ENCODE measurements at places on chromosomes 11 and 22. TPM values are rescaled to one million over a fixed set of nuclear protein-coding genes. Genes with fewer than 3 reads are reported as not detected.

The OR8G1 gene
- not detected for total RNA-seq

The CFAP300 gene
- 1.2 TPM for total RNA-seq

The PTPRJ gene
- 14.0 TPM for total RNA-seq

The P2RY6 gene
- not detected for total RNA-seq

The MEI1 gene
- 0.27 TPM for total RNA-seq

GRCh38 chr11:36586543-36586942 is 7.8 kb upstream of the IFTAP start:
- H3K36me3 ChIP-seq, result peaks cover 5% of the 10 kb centered on the region
- H3K27ac ChIP-seq, result no peak overlapping the region
- no peaks in the 10 kb centered on the region for H3K4me1 ChIP-seq
- H3K27me3 ChIP-seq, result peaks cover 2% of the 10 kb centered on the region

DNA sequence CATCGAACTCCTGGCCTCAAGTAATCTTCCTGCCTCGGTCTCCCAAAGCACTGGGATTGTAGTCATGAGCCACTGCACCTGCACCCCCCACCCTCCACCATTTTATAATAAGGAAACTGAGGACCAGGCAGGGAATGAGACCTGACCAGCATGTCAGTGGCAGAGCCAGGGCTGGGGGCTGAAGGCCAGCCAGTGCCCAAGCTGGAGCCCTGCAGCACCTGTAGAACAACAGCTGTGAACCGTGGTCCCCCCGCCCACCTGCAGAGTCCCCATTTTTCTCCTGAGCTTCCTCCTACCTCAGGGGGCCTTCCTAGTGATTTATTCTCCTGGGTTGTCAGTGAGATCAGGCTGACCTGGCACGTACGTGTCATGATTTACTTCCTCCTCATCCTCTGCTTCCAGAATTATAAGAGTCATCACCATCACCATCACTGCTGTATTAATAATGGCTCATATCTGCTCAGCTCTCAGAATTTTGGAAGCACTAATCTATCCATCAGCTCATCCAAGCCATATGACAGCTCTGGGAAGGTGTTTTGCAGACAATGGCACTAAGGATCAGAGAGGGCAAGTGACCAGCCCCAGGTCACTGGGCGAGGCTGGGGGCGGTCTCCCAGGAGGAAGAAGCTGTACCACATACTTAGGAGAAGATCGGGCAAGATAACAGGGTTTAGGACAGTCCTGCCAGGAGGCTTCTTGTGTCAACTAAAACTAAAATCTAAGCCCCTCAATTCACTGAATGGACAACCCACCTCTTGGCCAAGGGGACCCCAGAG is 5.5 kb upstream of the SLCO2B1 start:
- no peak overlapping the region for H3K4me3 ChIP-seq
- H3K4me1 ChIP-seq, result no peaks in the 10 kb centered on the region
- no peaks in the 10 kb centered on the region for H3K36me3 ChIP-seq
- H3K27ac ChIP-seq, result no peak overlapping the region
- H3K27me3 ChIP-seq, result no peaks in the 10 kb centered on the region

DNA sequence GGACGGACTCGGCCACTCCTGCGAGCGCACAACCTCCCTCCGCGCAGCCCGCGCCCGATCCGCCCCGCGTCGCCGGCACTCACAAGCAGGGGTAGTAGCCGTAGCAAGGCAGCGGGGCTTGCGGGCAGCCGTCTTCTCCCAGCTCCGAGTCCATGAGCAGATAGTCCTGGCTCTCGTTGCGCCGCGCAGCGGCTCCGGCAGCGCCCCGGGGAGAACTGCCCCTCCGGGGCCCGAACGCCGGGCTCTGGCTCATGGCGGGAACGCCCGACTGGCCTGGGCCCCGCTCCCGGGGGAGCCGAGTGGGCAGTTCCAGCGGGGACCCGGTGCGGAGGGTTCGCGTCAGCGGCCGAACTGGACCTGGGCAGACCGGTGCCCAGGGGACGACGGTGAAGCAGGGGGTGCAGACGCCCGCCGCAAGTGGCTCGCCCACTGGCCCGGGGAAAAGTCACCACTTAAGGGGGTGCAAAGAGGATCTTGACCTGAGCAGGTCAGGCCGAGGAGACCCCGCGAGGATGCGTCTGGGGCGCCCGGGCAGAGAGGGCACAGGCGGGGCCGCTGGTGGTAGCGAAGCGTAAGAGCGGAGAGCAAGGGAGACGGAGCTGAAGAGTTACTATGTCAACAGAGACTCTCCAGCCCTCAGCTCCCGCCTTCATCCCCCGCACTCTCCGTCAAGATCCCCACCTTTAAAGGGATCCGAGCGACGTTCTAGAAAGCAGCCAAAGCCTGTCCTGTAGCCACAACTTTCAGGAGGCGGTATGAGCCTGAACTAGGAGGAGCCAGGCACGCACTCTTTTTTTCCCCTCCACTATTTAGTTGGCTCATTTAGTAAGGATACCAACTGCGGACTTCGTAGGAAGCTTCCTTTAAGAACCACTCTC is at the start of gene TRPC6:
Gene TRPC6, minus strand, starts transcription at position 757 of the 878 bp plus-strand sequence. Its CDS starts 504 bp downstream, at position 253.
- peaks cover 6% of the 10 kb centered on the region for H3K4me1 ChIP-seq
- peak; percentile 86 for DNase-seq
- peak within 1 kb of the TSS; percentile 80 for H3K4me3 ChIP-seq
- H3K36me3 ChIP-seq, result no peaks in the 10 kb centered on the region
- H3K27ac ChIP-seq, result no peak within 1 kb of the TSS

DNA sequence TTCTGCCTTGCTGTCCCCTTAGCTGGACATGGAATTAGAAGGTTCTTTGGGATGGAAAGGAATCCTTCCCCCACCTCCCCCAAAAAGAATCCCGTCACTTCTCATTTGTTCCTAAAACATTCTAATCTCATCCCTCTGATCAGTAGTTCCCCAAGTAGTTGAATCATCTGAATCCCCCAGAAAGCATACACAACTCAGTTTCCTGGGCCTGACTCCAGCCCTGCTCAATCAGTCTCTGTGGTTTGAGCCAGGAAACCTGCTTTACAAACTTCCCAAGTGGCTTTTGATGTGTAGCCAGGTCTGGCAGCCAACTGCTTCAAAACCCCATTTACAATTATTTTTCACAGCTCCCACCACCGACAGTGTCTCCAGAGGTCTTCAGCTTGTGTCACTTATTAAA is 20.2 kb downstream of the C22orf31 start:
- no peaks in the 10 kb centered on the region for H3K27me3 ChIP-seq
- peaks cover 13% of the 10 kb centered on the region for H3K36me3 ChIP-seq
- H3K4me3 ChIP-seq, result no peak overlapping the region
- H3K4me1 ChIP-seq, result no peaks in the 10 kb centered on the region
- no peak for DNase-seq
- no peak overlapping the region for H3K27ac ChIP-seq

GRCh38 chr11:47603295-47603694 is 9.1 kb upstream of the C1QTNF4 start:
- H3K36me3 ChIP-seq, result no peaks in the 10 kb centered on the region
- no peaks in the 10 kb centered on the region for H3K4me1 ChIP-seq
- no peak overlapping the region for H3K4me3 ChIP-seq
- no peak for DNase-seq

DNA sequence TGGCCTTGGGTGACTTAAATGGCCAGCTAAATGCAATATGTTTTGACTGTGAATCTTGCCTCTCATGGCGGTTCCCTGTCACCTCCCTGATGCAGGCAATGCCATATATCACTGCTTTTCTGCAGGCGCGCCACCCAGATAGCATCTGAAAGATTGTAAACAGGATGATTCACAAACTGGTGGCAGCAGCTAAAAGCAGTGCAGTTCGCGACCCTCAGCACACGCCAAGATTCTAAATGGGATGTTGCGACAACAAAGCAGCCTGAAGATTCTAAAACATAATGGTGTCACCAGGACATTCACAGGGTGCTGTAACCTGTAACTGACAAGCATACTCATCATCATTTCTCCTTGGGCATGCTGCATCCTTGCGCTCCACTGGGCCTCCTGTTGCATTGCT is 440.4 kb upstream of the CADM1 start:
- no peak for DNase-seq
- no peaks in the 10 kb centered on the region for H3K4me1 ChIP-seq
- H3K36me3 ChIP-seq, result no peaks in the 10 kb centered on the region
- no peaks in the 10 kb centered on the region for H3K27me3 ChIP-seq
- no peak overlapping the region for H3K4me3 ChIP-seq
- no peak overlapping the region for H3K27ac ChIP-seq

DNA sequence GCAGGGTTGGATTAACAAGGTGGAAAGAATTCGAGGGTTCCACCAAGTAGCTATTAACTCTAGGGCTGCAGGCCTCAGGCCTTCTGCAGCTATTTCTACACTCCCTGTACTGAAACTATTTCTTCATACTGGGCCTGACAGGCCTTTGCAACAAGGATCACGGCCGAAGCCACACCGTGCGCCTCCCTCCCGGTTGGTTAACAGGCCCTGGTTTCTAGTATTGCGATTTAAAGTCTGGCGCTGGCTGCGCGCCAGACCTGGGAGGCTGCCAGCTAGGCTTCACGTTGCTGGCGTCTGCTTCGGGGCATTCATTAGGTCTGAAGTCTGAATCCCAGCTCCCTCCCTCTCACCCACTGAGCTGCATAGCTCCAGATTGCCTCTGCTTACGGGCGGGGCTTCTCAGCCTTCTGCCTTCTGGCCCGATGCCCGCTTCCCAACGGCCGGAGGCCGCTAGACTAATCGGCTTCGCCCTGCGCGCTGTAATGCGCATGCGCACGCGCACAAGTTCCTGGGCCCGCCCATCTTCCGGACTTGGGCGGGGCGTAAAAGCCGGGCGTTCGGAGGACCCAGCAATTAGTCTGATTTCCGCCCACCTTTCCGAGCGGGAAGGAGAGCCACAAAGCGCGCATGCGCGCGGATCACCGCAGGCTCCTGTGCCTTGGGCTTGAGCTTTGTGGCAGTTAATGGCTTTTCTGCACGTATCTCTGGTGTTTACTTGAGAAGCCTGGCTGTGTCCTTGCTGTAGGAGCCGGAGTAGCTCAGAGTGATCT is 1.6 kb downstream of the LDHA start:
- DNase-seq, result peak; percentile 97
- H3K27ac ChIP-seq, result peak overlapping the region; percentile 85
- peaks cover 36% of the 10 kb centered on the region for H3K36me3 ChIP-seq
- peaks cover 5% of the 10 kb centered on the region for H3K4me1 ChIP-seq
- H3K27me3 ChIP-seq, result peaks cover 9% of the 10 kb centered on the region

DNA sequence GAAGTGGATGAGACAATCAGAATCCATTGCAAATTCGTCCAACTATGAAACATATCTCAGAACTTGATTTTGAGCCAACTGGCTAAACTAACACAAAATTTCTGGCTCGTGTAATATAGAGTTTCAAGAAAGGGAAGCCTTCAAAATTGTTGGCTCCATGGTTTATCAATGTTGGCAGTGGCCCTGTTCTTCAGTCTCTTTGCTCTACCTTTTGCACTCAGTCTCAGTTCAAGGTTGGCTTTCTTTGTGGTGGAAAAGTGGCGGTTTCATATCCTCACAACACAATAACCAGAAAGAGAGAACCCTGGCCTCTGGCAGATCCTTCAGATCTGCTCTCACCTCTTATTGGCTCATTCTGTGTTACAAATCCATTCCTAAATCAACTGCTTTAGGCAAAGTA is 473.8 kb upstream of the API5 start:
- H3K27ac ChIP-seq, result no peak overlapping the region
- DNase-seq, result no peak
- H3K4me1 ChIP-seq, result peaks cover 14% of the 10 kb centered on the region
- 0 out of 2 replicates have a peak, but pooled peaks cover 4% of the 10 kb centered on the region for H3K36me3 ChIP-seq
- H3K27me3 ChIP-seq, result no peaks in the 10 kb centered on the region

DNA sequence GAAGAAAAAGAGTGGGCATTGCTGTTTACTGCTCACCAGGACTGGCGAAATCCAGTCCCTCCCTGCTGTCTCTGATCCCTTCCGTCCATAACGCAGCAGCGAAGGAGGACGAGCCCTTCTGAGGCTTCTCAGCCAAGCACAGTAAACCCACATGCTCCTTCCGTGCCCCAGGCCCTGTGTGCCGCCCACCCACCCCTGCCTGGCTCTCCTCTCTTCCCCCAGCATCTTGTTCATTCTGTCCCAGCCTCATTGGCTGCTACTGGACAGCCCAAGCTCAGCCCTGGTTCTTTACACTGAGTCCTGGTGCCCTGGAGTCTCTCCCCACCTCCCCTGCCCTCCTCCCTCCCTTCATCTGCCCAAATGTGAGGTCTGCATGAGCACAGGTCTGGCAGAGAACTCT is 559.7 kb downstream of the BRD1 start:
- no peak overlapping the region for H3K4me3 ChIP-seq
- no peaks in the 10 kb centered on the region for H3K4me1 ChIP-seq
- no peak for DNase-seq
- no peak overlapping the region for H3K27ac ChIP-seq
- H3K36me3 ChIP-seq, result no peaks in the 10 kb centered on the region
- no peaks in the 10 kb centered on the region for H3K27me3 ChIP-seq

GRCh38 chr11:35106595-35106994 is 32.4 kb upstream of the CD44 start:
- no peak overlapping the region for H3K4me3 ChIP-seq
- no peaks in the 10 kb centered on the region for H3K4me1 ChIP-seq
- no peaks in the 10 kb centered on the region for H3K36me3 ChIP-seq
- DNase-seq, result no peak

- peaks cover 49% of the 10 kb centered on the region for H3K4me1 ChIP-seq
- H3K27ac ChIP-seq, result no peak overlapping the region
- H3K36me3 ChIP-seq, result no peaks in the 10 kb centered on the region
- H3K27me3 ChIP-seq, result peaks cover 27% of the 10 kb centered on the region
- no peak for DNase-seq
- H3K4me3 ChIP-seq, result no peak overlapping the region
Measured at GRCh38 chr11:117872975-117873827, 3.3 kb downstream of the FXYD6 start.

DNA sequence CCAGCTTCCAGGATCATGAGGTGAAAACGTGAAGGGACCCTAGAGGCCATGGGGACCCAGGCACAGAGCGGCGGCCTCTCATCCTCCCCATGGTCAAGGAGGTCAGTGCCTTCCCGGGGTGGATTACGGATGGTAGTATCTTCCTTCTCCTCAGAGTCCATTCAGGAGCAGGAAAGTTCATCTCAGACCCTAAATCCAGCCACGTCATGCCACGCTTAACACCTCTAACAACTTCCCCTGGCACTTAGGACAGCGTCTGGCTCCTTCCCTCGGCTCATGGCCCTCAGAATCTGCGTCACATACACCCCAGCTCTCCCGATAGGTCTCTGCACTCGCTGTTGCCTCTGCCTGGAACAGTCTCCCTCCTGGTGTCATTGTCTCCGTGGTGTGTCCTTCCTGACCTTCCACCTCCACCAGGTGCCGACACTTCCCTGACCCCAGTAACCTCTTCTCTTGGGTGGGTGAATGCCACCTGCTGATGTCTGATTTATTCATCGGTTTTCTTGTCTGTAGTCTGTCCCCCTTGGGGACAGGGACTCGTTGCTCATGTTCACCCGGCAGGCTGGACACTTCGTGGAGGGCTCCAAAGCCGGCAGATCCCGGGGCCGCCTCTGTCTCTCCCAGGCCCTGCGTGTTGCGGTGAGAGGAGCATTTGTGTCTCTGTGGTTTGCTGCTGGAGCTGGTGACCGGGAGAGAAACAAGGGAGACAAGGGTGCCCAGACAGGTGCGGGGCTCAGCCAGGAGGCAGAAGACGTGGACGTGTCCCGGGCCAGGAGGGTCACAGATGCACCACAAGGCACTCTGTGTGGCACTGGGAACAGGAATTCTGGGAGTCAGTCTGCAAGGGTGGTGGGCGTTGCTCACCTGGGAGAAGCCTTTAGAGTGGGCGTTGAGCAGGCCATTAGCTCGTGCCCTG is 1.4 kb downstream of the MYEOV start:
- H3K36me3 ChIP-seq, result no peaks in the 10 kb centered on the region
- no peaks in the 10 kb centered on the region for H3K4me1 ChIP-seq
